Stimulated activated CD8-positive, alpha-beta memory T cell treated with anti-CD3 and anti-CD28 coated beads, Interleukin-4, amount 100 ng/mL, for 4 hours (primary cell): ENCODE measurements at places on chromosomes 6 and 20.

DNA sequence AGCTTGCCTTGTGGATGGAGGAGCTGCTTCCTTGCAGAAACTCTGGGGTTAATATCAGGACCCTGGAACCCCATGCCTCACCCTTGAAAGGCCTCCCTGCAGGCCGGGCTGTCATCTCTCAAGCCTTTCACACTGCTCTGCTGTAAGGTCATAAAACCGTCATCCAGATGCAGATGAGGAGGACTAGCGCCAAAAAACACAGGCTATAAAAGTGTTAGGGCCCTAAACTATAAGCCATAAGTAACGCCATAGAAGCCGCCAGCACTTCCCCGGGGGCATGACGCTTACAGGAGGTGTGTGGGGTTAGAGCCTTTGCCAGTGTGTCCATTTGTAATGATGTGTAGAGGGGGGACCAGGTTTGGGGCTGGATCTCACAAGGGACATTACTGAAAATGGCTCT is 47.6 kb downstream of the CDH4 start:
- DNase-seq: no peak

DNA sequence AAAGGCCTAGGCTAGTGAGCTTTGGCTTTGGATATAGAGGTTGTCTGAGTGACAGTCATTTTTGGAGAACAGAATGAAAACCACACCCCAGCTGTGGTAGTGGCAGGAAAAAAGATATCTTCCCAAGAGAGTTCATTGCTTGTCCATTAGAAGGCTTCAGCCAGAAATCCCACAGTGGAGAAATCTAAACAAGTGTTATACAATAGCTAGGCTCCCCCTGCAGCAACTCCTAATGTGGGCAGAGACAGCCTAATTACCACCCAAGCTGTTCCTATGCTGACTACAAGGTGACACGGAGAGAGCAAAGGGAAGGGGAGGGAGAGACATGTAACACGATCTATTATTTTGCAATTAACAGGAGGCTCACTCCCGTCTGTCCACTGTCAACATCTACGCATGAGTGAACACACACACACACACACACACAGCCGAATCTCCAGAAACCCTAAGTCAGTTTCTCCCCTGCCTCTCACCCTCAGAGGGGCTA is 147.5 kb upstream of the TCF21 start:
- DNase-seq: no peak

- DNase-seq: no peak
Observed at GRCh38 chr6:353642-354614, 37.6 kb upstream of the IRF4 start.

DNA sequence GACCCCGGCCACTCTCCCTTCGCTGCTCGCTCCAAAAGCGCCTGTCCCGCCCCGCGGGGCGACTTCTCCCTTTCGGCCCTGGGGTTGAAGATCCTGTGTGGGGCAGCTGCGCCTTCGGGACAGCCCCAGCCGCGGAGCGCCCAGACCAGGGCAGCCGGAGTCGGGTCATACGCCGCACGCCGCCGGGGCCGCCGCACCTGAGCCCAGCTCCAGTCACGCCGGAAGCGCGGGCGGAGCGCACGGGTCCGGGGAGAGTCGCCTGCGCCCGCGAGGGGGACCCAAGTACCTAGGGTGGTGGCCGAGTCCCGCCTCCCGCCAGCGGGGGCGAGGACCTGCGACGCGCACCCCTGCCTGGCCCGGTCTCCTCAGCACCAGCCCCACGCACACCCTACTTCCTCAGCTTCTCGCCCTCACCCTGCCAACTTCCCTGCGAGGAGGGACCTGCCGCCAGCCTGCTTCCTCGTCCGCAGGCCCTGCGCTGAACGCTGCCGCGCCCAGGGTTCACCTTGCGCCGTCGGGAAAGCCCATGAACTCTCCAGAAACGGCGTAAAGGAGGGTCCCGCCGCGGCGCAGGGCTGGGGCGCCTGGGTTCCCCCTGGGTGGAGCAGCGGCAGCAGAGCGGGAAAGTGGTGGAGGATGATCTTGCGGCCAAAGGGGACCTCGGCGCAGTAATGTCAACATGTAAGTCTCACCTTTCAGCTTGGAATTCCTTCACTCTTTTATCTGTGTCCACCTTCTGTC is at the start of gene ADGRG6:
Gene ADGRG6, plus strand, starts transcription at position 357 of the 741 bp plus-strand sequence. Its CDS starts 323 bp downstream, at position 680.
- DNase-seq: no peak

DNA sequence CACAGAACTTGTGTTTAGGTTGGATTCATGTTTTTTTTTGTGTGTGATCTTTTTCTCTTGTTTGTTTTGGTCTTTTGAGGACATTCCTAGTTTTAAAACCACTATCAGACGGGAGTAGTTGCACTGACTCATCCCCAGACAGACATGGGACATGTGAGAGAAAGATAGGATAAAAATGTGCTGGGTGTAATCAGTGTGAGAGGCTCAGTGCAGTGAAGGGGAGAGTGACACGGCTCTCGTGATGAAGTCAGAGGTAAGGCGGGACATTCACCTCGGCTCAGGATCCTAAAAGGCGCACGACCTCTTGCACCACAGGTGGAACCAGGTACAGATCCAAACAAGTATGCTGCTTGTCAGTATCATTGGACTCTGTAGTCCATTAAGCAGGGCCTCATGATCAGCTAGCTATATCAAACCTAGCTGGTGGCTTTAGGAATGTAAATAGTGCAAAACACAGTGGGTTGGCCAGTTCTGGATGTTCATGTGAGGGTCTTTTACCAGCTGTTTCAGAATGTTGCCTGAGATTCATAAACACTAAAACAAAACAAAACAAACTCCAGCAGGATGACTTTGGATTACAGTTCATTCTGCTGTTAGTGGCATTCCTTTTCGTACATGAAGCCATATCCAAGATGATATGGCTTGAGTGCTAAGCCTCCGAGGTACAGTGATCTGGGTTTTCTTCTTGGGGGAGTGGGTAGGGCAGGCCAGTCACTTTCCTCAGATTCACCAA is 18.0 kb downstream of the FOXO3 start:
- DNase-seq: no peak

- DNase-seq: no peak
Observed at GRCh38 chr6:133184798-133185372, 56.3 kb upstream of the EYA4 start.

DNA sequence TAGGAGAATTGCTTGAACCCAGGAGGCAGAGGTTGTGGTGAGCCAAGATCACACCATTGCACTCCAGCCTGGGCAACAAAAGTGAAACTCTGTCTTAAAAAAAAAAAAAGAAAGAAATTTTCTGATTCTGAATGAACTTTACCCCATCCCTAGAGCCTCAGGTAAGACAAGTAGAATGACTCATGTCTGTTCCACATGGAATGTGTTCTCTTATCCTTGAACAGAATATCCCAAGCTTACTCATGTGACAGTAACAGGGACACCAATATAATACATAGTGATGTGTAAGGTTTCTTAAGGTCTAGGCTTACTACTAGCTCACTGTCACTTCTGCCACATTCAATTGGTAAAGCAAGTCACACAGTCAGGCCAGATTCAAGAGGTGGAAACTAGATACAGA is 219.6 kb upstream of the BTBD3 start:
- DNase-seq: no peak

DNA sequence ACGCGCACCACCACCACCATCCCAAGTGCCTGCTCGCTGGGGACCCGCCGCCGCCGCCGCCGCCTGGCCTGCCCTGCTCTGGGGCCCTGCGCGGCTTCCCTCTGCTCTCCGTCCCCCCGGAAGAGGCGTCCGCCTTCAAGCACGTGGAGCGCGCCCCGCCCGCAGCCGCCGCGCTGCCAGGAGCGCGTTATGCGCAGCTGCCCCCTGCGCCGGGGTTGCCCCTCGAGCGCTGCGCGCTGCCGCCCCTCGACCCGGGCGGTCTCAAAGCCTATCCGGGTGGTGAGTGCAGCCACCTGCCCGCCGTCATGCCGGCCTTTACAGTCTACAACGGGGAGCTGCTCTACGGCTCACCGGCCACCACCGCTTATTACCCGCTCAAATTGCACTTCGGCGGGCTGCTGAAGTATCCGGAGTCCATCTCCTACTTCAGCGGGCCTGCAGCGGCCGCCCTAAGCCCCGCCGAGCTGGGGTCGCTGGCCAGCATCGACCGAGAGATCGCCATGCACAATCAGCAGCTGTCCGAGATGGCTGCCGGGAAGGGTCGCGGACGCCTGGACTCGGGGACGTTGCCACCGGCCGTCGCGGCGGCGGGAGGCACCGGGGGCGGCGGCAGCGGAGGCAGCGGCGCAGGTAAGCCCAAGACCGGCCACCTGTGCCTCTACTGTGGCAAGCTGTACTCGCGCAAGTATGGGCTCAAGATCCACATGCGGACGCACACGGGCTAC is 7.2 kb downstream of the PRDM13 start:
- DNase-seq: no peak

GRCh38 chr6:20319520-20320357 is 81.9 kb upstream of the E2F3 start:
- peak; percentile 50 for DNase-seq

GRCh38 chr6:121651420-121651819 is 216.0 kb downstream of the GJA1 start:
- DNase-seq: no peak

DNA sequence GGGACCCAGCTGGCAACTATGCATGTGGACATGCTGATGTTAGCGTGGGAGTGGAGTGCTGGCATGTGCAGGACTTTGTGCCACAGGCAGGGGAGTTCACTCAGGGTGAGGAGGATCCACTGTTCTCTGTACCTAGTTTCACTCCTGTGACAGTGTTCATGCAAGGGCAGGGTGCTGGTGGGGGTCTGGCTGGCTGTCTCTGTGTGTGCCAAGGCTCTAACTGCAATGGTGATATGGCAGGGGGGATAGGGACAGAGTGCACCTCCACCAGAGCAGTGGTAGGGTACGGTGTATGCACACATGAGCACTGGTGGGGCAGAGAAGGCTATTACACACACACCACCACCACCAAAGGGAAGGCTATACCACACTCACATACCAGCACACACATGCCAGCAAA is 210.2 kb upstream of the DEFB112 start:
- DNase-seq: no peak

GRCh38 chr20:24737212-24737850 is 211.7 kb upstream of the CST7 start:
- DNase-seq: no peak

DNA sequence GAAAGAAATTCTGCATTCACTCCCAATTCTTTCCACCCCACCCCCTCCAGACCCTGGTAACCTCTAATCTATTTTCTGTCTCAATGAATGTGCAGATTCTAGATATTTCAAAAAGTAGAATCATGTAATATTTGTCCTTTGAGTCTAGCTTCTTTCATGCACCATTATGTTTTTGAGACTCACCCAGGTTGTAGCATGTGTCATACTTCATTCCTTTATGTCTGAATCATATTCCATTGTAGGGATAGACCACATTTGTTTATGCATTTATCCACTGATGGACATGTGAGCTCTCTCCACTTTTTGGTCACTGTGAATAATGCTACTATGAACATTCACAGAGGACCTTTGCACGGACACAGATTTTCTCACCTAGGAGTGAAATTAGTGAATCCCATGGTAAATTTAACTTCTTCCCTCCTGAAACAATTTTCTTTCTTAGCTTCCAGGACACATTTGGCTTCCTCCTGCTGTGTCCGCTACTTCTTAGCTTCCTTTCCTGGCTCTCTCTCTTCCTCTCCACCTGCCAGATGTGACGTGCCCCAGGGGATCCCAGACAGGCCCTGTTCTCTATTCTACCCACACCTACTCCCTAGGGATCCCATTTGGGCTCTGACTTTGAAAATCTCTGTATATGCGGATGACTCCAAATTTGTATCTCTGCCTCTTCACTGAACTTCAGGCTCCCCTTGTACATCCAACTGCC is 24.1 kb upstream of the ARFGEF2 start:
- no peak for DNase-seq

DNA sequence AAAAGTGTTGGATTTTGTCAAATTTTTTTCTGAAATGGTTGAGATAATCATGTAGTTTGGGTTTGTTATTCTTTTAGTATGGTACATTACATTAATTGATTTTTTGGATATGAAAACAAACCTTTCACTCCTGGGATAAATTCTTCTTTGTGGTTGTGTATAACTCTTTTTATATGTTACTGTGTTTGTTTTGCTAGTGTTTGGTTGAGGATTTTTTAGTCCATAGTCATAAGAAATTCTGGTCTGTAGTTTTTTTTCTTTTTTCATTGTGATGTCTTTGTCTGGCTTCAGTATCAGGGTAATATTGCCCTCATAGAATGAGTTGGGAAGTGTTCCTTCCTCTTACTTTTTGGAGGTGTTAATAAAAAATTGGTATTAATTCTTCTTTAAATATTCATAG is 122.2 kb upstream of the ATXN1 start:
- DNase-seq: no peak

DNA sequence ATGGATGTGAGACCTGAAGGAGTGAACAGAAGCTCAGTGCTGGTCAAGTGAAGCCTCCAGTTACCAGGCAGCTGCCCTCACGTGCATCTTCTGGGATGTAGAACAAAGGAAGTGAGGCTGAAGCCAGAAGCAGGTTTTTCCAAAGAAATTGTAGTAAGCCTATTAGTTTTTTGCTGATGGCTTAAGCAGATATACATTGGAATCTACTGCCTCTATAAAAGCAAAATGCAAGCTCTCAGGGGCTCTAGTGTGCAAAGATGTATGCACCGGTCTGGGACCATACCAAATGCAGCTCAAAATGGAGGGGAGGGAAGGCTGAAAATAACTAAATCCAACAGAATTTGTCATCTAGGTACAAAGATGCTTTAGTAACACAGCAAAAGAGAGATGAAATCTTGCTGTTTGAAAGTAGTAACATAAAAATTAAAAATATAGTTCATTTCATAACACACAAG is 77.0 kb downstream of the DTNBP1 start:
- no peak for DNase-seq

- no peak for DNase-seq
Observed at GRCh38 chr6:165618241-165618640, 44.8 kb downstream of the PDE10A start.

DNA sequence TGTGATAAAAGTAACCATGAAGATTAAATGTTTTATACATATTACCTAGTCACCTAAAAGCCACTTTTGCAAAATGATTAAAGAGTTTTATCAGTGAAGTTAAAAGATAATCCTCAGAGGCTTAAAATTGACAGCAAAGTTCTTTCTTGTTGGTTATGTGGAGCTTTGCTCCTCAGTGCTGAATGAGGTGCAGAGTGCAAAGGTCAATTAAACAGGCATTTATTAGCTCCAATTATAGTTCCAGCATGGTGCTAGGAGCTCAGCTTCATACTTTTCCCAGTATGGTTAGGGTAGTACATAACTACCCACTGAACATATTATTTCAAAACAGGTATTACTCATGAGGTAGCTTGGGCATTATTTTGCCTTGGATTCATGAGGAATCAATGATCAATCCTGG is 414.0 kb upstream of the RUNX2 start:
- no peak for DNase-seq

- no peak for DNase-seq
Observed at GRCh38 chr6:84568971-84569370, 195.4 kb downstream of the TBX18 start.

DNA sequence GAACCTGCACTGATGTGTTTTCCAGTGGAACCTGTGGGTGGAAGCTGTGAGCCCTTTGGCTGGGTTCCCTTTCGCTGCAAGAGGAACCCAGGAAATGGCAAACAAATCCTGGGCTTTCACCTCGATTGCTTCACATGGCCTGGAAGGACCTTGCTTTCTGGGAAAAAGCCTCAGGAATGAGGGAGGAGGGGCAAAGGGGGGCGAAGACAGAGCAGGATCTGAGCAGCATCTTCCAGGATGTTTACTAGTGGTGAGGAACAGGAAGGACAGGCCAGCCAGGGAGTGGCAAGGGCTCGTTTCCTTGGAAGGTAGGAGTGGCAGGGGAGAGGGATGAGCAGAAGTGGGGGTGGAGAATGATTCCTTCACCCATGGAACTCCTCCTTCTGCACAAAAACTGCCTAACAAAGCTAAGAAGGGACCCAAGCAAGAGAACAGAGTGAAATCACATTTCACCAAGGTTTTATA is 5.9 kb downstream of the SLC2A10 start:
- DNase-seq: no peak
